ENCODE measurements at places on chromosomes 1 and 21.

DNA sequence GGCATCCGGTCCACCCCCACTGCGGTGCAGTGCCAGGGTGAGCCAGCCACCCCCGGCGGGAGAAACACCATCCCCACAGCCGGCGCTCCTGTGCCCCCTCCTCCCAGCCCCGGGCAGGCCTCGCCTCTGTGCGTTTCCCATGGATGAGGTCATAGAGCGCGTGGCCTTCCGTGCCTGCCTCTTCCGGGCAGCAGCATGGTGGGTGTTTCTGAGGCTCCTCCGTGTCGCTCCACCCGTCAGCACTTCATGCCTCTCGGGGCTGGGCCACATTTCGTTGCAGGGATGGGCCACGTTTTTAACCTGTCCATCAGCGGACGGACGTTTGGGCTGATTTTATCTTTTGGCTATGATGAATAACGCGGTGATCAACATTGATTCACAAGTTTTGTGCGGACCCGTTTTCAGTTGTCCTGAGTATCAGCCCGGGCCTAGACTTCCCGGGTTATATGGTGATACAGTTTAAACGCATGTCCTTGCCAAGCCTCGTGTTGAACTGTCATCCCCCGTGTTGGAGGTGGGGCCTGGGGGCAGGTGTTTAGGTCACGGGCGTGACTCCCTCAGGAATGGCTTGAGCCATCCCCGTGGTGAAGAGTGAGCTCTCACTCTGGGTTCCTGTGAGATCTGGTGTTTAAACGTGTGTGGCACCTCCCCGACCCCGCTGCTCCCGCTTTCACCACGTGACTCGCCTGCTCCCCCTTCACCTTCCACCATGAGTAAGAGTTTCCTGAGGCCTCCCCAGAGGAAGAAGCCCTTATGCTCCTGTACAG is 64.8 kb downstream of the SLX9 start:
- DNase-seq = no peak

- no peak for DNase-seq
These were observed 235.8 kb upstream of the C1orf105 start for GRCh38 chr1:172184506-172185191.

- DNase-seq = no peak
These were observed 23.0 kb downstream of the ZBED6 start for GRCh38 chr1:203818399-203818798.

- DNase-seq = no peak
These were observed 27.3 kb downstream of the ZBTB8OS start for GRCh38 chr1:32622806-32623681.

DNA sequence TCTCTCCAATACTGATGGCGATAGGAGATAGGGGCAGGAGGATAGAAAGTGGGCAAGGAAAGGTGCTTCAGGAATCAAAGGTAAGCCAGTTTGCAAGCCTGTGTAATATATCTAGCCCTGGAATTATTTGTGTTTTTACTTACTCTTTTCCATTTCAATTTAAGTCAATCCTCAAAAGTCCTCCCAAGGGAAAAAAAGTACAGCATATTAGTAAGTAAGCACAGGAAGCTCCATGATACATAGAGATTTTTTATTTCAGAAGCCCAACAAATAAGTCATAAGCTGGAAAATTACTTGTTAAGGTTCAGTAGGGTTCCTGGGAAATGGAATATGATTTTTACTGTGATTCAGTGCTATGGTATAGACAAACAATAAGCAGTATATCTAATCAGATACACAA is 337.7 kb upstream of the DUSP10 start:
- no peak for DNase-seq

DNA sequence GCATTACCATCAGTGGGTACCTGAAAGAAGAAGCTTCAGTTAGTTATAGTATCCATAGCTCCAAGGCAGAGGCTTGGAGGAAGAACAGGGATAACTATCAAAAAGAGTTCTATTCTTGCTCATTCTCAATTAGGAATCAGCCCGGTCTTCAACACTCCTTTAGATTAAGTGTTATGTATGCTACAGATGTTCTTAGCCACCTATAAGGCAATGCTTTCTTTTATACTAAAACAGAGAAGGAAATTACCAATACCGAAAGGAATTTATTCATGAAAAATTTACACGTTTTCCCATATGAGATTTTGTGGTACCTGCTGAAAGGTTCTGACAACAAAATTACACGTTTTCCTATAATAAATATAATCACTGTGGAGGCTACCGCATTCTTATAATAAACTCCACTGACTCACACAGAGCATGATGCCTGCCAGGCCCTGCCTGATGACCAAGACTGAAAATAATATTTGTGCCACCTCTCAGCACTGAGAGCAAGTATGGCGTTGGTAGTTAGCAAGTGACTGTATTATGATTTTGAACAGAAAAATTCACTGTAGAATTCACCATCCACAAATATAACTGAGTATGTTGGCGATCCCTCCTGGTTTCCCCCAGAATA is 58.3 kb downstream of the APP start:
- no peak for DNase-seq

GRCh38 chr1:55490547-55490946 is 275.4 kb upstream of the USP24 start:
- no peak for DNase-seq

GRCh38 chr1:46301808-46302640 is 1.4 kb downstream of the LRRC41 start:
- peak; percentile 13 for DNase-seq

GRCh38 chr1:40352126-40352525 is 21.4 kb upstream of the SMAP2 start:
- no peak for DNase-seq

DNA sequence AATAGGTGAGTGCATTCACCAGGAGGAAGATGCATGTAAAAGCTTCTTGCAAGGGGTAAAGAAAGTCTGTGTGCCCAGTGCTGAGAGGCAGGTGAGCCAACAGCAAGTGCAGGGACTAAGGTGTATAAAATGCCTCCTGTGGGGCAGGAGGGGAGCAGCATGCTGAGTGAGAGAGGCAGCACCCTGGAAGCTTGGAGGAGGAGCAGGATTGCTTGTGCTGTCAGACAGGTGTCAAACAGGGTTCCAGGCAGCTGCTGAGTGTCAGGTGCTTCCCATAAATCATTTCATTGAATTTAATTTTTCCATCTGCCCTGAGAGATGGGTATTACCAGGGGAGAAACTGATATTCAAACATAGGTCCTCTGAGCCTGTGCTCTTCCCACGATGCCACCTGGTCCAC is 13.9 kb downstream of the BSND start:
- DNase-seq = no peak

GRCh38 chr1:159955456-159955855 is 1.4 kb upstream of the SLAMF9 start:
- DNase-seq = no peak

DNA sequence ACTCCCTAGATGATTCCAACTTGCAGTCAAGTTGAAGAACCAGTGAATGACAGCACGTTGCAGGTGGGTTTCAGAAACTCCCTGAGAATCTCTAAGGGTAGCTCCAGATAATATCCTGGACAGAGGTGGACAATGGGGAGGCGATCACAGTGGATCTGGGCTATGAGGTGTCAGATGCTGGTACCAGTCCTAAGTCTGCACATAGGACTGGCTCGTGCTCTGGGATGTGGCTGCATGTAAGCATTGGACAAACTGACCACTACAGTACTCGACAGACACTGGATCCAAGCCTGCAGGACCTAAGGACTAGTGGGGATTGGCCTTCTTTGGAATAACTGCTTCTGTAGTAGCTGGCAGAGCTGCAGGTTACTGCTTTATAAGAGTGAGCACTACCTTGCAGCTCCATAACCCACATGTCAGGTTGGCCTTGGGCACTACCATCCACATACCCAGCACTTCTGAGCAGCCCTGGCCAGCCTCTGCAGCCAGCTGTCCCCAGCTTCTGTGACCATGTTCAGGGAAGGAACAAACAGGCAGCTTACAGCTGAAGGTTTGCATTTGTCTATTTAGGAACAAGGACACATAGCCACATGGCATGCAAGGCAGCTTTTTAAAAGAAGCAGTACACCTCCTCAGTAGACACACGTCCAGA is 33.2 kb upstream of the DNAH14 start:
- no peak for DNase-seq

- DNase-seq = peak; percentile 69
These were observed 32.0 kb upstream of the TENT5B start for GRCh38 chr1:27044613-27045151.

GRCh38 chr1:90779573-90779972 is 62.5 kb upstream of the BARHL2 start:
- DNase-seq = no peak

- no peak for DNase-seq
These were observed 66.2 kb upstream of the PALMD start for GRCh38 chr1:99579691-99580172.

GRCh38 chr1:19656780-19657466 is 7.8 kb upstream of the HTR6 start:
- no peak for DNase-seq

GRCh38 chr1:161207173-161207572 is 5.0 kb downstream of the NDUFS2 start:
- DNase-seq = no peak

- DNase-seq = no peak
These were observed 70.4 kb upstream of the IPO9 start for GRCh38 chr1:201758499-201759050.

DNA sequence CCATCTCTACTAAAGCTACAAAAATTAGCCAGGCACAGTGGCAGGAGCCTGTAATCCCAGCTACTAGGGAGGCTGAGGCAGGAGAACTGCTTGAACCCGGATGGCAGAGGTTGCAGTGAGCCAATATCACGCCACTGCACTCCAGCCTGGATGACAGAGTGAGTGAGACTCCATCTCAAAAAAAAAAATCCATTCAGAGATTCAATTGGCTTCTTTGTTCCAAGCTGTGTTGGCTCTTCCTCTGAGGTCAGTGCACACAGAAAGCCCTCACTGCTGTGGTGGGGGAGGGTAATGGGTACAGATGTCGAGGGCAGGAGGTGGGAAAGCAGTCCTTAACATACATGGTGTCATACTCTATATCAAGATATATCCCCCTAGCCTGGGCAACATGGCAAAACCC is 14.7 kb downstream of the TIE1 start:
- no peak for DNase-seq

DNA sequence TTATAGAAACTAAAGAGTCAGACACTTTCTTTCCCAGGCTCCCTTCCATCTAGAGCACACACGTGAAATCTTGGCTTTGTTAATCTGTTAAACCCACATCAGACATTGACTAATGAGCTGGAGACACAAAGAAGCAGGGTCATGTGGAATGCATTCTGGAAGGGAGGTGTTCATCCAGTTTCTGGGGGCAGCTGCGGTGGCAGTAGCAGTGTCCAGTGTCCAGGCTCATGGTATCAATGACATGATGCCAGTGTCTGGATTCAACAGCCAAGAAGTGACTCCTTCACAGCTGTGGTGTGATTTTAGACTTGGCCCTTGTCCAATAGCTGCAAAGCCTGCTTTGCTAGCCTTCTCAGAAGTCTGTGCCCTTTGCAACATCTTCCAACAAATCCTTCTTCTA is 95.2 kb downstream of the NTPCR start:
- DNase-seq = no peak

DNA sequence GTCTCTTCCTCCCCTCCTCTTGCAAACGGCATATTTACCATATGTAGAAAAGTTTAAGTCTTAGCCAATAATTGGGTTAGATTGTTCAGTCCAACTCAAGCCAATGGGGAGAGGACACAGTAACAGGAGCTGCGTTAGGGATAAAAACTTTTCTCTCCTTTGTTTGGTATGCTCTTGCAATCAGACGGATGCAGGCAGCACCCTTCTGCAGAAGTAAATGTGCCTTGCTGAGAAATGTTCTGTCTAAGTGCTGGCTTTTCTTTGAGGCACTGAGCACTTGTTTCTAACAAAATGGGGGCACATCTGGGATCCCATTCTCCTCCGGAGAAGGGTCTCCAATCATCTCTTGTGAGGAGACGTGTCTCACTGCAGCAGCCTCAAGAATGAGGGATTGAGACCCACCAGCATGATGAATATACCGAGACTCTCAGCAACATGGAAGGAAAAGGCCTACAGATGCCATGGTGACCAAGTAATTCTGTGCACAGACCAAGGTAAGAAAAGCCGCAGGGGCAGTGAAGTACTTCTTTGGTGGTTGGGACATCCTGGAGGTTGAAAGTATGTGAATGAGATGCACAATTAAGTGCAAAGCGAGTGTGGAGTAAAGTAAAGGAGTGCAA is 20.7 kb upstream of the GNG4 start:
- no peak for DNase-seq

- DNase-seq = no peak
These were observed 2.6 kb downstream of the FNDC5 start for GRCh38 chr1:32868085-32868484.

DNA sequence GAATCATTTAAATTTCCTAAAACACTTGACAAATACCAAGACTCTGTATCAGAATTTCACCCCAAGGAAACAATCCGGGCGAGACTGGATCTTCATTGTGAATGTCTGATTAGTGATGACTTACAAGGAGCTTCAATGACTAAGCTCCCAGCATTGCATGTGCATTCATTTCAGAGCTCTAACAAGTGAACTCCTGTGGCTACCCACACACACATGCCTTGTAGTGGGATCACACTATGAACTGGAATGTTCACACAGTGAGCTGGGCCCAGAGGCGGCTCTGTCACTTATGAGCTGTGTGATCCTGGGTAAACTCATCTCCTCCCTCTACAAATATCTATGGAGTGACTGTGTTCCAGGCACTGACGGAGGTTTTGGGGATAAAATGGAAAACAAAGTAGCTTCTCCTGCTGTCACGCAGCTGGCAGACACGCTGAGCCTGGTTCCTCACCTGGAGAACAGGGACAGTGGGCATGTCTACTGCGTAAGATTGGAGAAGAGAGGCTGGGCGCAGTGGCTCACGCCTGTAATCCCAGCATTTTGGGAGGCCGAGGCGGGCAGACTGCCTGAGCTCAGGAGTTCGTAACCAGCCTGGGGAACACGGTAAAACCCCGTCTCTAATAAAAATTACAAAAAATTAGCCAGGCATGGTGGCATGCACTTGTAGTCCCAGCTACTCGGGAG is 56.9 kb downstream of the CLSTN1 start:
- DNase-seq = no peak

DNA sequence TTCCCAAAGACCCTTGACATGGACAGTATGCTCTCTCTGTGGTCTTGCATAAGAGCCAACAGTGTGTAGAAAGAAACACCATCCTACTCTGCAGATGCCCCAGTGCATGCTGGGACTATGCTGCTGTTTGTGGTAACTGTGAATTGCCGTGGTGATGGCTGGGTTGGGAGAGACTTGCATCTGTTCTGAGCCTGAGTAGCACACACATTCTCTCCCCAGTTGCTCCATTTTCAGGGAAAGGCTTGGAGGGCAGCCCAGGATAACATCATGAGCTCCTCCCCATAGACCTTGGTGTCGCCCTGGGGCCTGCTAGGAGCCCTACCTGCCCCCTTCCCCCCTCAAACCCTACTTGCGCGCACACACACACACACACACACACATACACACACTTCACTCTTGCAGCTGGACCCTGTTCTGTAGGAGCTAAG is 120.9 kb upstream of the IPO9 start:
- no peak for DNase-seq

- no peak for DNase-seq
These were observed 255.8 kb downstream of the RHOU start for GRCh38 chr1:228990906-228991569.
